ENCODE measurements at places on chromosomes 1 and 21. TPM values are rescaled to one million over a fixed set of nuclear protein-coding genes. Genes with fewer than 3 reads are reported as not detected.

ADIPOR1 gene
- 75.7 TPM for total RNA-seq

DNA sequence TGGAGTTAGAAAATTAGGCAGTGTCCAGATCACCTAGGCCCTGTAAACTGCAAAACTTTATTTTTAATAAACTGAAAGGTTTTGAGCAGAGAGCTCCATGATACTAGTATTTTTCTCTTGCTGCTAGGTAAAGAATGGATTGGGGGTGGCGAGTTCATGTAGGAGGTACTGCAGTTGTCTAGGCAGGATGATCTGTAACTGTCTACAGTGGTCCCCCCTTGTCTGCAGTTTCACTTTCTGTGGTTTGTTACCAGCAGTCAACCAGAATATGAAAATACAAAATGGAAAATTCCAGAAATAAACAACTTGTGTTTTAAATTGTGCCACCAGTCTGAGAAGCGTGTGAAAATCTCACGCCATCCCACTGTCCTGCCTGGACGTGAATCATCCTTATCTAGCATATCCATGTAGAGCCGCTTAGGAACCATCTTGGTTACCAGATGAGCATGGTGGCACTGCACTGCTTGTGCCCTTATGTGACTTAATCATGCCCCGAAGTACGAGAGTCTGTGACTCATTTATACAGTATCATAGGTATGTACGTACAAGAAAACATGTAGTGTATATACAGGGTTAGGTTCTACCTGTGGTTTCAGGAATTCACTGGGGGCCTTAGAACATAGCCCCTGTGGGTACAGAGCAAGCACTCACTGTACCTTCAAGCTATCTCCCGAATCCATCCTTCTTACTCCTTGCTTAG lies 94.2 kb downstream of the AHCTF1 start:
- no peak for DNase-seq

GRCh38 chr1:24472527-24473251 lies 29.9 kb upstream of the RCAN3 start:
- DNase-seq: peak; percentile 22

DNA sequence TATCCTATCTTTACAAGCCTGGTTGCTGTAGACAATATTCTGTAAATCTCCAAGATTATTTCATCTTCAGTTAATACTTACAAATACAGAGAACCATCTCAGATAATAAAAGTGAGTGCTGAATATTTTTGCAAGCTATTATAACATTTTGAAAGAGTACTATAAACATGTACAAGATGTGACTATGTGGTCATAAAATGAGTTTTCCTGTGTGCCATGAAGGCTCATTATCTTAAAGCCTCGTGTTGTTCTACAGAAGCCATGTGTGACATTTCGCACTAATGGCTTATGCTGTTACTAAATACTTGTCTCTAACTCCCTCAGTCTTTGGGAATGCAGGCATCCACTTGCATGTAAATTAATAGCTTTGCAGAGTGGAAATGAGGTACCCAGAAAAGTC lies 48.3 kb downstream of the SAMSN1 start:
- no peak for DNase-seq

DNA sequence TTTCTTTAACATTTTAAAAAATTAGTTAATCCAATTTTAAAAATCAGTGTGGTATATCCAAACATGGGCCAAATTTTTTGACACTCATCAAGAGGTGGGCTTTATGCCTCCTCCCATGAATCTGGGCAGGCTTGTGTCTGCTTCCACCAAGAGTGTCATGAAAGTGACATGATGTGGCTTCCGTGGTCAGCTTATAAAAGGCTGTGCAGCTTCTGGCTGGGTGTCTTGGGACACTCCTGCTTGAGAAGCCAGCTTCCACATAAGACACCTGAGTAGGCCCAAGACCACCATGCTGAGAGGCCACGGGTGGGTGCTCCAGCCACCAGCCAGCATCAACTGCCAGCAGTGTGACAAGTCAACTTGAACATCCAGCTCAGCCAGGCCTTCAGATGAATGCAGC lies 74.3 kb upstream of the RUNX3 start:
- no peak for DNase-seq

- peak; percentile 84 for DNase-seq
These were observed 1.6 kb downstream of the ELOVL1 start for GRCh38 chr1:43366179-43366578.

DNA sequence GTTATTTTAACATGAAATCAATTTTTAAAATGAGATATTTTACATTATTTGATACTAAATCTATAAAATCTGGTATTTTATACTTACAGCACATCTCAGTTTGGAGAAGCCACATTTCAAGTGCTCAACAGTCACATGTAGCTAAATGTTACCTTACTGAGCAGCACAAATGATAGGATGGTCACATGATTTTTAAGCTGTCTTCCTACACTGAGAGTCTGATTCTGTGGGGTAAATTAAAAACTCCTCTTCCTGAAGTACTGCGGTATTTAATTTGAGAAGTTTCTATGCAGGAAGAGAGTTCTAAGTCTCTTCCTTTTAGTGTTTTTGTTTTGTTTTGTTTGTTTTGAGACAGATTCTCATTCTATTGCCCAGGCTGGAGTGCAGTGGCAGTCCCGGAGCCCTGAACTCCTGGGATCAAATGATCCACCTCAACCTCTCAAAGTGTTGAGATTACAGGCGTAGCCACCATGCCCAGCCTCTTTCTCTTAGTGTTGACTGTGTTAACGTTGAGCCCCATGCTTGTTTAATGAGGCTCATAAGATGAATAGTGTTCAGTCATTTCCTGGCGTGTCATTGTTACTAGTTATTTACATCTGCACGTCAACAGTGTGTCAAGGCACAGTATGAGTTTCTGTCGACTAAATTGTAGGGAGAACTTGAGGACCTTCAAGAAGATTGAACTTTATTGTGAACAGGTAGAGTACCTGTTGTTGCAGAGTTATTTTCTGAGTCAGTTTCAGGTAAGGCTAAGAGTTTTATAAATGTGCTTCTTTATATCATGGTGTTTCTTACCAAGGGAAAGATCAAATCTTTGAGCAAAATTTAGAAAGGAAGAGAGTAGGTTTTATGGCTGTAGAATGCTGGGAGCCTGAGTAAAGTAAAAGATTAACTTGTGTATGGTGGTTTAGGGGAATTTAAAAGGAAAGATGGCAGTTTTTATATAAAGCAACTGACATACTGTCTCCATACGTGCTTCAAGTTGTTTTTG lies 3.3 kb downstream of the CNST start:
- no peak for DNase-seq
